ENCODE measurements at places on chromosomes 4 and X.

DNA sequence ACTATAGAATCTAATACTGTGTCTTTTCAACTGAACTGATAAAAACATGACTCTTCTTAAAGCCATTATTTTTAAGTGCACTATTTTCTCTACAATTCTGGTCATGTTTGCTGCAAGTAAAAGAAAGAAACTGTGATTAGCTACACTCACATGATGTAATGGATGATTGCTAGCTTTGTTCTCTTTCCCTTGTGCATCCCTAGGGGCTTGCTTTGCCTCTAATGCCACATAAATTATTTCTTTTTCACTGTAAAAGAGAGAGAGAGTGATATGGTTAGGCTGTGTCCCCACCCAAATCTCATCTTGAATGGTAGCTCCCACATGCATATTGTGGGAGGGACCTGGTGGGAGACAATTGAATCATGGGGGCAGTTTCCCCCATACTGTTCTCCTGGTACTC is 630.2 kb upstream of the NR3C2 start:
- DNase-seq = no peak

DNA sequence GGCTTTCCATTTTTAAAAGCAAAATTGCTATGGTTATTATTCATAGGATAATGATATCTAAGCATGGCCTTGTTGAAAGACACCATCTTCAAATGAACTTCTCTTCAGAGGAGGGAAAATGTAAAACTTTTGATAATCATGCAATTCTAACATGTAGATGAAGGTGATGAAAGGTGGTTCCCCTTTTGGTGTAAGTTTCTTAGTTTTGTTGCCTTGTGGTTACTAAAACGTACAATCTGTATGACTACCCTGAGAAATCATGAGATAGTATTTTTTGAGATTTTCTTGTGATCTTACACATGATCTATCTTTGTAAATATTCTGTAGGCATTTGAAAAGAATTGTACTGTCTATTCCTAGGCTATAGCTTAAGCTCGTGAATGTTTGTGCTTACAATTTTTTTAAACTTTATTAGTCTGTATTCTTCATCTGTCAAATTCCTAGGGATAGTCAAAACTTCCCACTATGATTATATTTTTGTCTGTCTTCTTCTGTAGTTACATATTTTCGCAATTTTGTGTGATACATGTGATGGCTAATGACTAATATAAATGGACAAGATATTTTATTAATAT is 47.5 kb downstream of the PTPN13 start:
- no peak for DNase-seq

DNA sequence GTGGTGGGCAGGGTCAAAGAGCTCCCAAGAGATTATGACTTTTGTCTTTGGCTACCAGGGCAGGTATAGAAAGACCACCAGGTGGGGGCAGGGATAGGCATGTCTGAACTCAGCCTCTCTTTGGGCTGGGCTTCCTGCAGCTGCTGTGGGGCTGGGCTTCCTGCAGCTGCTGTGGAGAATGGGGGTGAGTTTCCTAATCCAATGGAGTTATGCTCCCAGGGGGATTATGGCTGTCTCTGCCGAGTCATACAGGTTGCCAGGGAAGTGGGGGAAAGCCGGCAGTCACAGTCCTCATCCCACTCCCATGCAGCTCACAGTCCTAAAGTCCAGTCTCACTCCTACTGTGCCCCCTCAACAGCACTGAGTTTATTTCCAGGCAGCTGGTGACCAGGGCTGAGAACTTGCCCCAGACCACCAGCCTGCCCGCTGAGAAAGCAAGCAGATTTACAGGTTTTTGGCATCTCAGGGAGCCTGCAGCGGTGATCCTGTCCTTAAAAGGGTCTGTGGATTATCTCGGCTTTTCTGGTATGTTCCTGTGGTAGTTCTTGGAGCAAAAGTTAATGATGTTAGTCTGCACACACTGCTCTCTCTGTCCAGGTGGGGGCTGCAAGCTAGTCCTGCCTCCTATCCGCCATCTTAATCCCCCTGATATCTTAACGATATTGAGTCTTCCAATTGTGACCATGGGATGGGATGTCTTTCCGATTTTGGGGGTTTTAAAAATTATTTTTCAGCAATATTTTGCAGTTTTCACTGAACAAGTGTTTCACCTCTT is 133.4 kb downstream of the RTL9 start:
- peak; percentile 70 for DNase-seq

DNA sequence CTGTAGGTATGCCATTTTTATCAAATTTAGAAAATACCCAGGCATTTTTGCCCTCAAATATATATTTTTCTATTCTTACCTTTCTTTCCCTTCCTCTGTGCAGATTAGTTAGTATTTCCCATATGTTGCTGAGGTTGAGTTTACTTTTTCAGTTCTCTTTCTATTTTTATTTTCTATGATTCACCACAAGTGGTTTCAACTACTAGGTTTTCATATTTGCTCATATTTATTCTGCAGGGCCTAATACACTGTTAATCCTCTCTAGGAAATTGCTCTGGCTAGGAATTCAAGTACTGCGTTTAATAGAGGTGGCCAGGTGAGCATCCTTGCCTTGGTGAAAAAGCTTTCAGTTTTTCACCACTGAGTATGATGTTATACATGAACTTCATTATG is 1535.3 kb upstream of the PCDH10 start:
- DNase-seq = no peak

- no peak for DNase-seq
These were observed 94.6 kb downstream of the RASL11B start for GRCh38 chr4:52956691-52957090.

- DNase-seq = no peak
These were observed 65.6 kb downstream of the USO1 start for GRCh38 chr4:75790024-75790423.

DNA sequence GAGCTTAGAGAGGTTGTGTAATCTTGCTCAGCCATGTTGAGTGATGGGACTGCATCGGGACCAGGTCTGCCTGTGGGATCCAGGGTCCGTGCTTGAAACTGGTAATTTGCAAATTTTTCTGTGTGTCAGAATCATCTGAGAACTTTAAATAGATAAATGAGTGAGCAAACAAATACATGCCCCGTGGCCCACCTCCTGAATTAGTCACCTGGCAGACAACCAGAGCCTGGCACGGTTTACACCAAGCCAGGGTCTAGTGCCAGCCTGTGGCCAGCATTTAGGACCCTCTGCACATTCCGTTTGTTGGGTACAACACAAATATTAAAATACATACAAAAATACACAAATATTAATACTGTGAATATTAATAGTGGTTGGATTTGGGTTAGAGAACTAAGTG is 90.6 kb upstream of the STOX2 start:
- DNase-seq = peak; percentile 1

DNA sequence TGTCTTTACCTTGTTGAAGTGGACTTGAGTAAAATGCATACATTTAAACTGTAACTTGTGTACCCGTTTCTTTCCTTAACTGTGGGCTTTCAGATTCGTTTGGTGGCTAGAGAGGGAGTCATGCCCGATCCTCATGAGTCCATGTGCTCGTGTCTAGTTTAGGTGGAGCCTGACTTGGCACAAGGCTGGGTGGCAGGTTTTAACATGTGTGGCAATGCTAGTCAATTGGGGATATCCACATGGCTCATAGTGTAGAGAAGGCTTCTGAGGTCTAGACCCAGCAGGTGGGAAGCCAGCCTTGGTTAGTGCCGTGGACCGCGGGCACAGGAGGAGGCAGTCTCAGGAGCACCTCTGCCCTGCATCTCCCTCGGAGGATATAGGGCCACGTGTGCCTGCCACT is 48.5 kb upstream of the CLCN4 start:
- peak; percentile 87 for DNase-seq

- DNase-seq = no peak
These were observed 118.0 kb downstream of the SHISA3 start for GRCh38 chr4:42515156-42515884.

GRCh38 chr4:44965435-44966095 is 239.2 kb upstream of the GNPDA2 start:
- DNase-seq = no peak

- no peak for DNase-seq
These were observed 154.3 kb downstream of the CFAP299 start for GRCh38 chr4:80489798-80490197.

- DNase-seq = peak; percentile 89
These were observed at the start of gene DCX for GRCh38 chrX:111411983-111412382. DCX (minus strand) TSS chrX:111412192; CDS start chrX:111410398, 1,794 bp downstream.

DNA sequence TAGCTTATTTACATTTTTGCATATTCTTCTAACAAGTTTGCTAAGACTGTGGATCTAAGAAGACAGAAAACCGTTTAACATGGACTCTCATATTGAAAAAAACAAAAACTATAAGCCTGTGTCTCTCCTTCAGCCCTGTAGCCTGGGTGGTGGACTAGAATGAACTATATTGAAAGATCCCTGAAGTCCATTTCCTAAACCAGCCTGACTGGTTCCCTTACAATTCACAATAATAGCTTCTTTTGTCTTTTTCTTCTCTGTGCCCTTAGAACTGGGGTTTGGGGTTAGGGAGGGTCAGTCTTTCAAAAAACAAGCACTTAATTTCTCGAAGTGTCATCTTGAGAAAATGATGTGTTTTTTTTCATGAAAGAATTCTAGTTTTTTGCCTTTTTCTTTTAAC is 59.0 kb downstream of the GSTCD start:
- DNase-seq = no peak

- peak; percentile 63 for DNase-seq
These were observed 61.9 kb upstream of the NFKB1 start for GRCh38 chr4:102439236-102439614.

- no peak for DNase-seq
These were observed 25.4 kb downstream of the MBNL3 start for GRCh38 chrX:132463411-132463810.

- no peak for DNase-seq
These were observed 4.5 kb upstream of the PDE6B start for GRCh38 chr4:620851-621261.

- peak; percentile 12 for DNase-seq
These were observed 252.4 kb upstream of the FAT4 start for GRCh38 chr4:125062115-125063050.

DNA sequence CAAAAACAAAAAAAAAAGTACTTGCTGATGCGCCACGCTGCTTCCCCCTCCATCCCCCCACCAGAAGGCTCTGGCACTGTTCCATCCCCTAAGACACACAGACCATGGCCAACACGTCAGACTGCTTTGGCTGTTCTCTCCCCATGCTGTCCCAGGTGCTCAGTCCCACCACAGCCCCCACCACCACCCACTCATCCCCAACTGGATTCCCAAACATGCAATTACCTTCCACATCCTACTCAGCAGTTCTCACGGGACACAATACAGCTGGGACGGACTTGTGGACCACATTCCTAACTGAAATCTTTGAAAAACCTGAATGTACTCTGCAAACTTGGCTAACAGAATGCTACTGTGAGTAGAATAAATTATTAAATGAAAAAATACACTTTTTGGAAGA is 8.6 kb downstream of the FAT1 start:
- no peak for DNase-seq

GRCh38 chrX:39985551-39985950 is 112.2 kb downstream of the BCOR start:
- DNase-seq = peak; percentile 10

DNA sequence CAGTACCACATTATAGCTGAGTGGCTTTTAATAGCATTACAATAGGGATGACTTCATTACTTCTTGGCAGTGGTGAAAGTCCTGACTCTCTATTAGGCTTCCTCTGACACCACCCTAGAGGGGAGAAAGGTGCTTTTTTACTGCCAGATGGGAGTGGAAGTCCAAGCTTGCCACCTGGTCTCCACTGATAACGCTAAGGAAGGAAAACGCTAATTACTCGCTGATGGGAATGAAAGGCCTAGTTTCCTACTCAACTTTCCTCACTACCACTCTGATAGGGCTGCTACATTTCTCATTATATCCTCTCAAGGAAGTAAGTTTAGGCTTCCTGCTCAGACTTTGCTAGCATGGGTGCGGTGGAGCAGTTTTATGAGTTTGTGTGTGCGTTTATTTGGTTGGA is 62.3 kb upstream of the PAGE3 start:
- DNase-seq = no peak

DNA sequence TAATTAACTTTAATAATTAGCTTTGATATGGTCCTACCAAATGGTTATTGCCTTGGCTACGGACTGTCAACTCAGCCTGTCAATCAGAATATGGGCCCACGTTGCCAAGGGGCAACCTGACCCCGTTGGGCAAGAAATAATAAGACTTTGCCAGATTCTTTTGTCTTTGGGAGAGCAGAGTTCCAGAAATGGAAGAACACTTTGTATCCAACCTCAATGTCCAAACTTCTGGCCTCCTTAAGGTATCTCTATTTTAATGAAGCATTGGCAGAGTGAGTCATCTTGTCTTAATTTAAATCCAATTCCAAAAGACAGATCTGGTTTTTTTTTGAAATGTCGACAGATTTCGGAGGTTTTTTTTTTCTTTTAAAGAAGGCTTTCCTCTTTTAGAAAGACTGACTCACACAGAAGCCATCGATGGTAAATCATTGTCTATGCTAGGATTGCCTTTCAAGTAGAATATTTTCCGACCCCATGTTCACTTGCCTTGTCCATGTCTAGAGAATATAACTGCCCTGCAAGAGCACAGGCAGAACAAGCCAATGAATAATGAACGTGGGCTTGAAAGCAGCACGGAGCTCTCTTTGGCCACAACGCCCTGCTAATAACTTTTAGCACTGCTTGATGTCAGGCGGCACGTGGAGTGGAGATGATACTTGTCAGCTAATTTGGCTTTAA is 190.3 kb upstream of the GATB start:
- DNase-seq = no peak

DNA sequence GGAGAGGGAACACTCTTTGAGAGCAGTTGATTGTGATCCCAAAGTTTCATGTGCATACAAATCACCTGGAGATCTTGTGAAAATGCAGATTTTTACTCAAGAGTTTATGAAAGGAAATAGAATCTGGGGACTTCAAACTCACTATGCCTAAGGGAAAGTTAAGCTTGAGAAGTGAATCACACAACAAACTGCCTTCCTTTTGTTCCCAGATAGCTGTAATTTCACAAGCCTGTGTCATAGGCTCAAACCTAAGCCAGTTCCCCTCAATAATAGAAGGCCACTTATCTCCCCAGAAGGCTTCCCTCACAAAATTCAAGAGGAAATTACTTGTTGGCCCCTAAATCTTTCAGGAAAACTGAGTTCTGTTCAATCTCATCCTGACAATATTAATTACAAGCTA is 132.8 kb upstream of the MAGEB16 start:
- no peak for DNase-seq

- no peak for DNase-seq
These were observed 79.2 kb downstream of the TMEM164 start for GRCh38 chrX:110082161-110082560.

GRCh38 chrX:102976793-102977495 is 39.9 kb downstream of the RAB40AL start:
- DNase-seq = no peak

- DNase-seq = no peak
These were observed 95.4 kb downstream of the NKX6-1 start for GRCh38 chr4:84403656-84404055.

DNA sequence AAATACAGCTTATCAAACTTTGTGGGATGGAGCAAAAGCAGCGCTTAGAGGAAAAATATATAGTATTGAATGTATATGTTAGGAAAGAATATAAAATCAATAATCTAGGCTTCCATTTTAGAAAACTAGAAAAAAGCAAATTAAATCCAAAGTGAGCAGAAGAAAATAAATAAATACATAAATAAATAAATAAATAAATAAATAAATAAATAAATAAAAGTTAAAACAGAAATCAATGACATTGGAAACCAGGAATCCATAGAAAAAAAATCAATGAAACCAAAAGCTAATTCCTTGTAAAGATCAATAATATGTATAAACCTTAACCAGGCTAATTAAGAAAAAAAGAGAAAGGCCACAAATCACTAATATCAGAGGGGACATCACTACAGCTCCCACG is 141.8 kb upstream of the C1QTNF7 start:
- DNase-seq = no peak

Measured in NCI-H69 (cell line).